Activated naive CD4-positive, alpha-beta T cell (primary cell): ENCODE measurements at places on chromosomes 1 and 21.

DNA sequence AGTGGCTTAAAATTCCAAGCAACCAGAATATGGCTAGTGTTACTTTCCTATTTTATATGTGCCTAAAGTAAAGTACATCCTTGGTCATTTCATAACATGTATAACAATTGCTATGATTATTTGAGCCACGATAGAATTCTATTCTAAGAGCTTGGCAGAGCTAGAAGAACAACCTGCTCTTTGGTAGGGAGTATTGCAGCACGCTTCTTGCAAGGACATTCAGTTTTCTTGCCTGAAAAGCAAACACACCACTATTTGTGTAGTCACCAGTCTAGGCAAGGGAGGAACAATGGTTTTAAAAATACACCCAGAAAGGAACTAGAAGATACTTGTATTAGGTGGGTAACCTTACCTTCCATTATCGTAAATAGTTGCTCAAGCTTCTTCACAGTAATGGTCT lies 51.5 kb downstream of the CNST start:
- no peak for DNase-seq

GRCh38 chr1:152519851-152520250 lies 5.6 kb downstream of the CRCT1 start:
- DNase-seq: no peak

GRCh38 chr1:241630005-241630404 lies 10.2 kb downstream of the CHML start:
- no peak for DNase-seq

- DNase-seq: no peak
Observed at GRCh38 chr1:211828584-211829342, 1.8 kb downstream of the LPGAT1 start.

- no peak for DNase-seq
Observed at GRCh38 chr1:160818207-160818937, 22.4 kb downstream of the LY9 start.

GRCh38 chr1:17168091-17168876 lies 36.6 kb upstream of the PADI1 start:
- no peak for DNase-seq

GRCh38 chr21:33028287-33028670 lies 2.5 kb downstream of the OLIG2 start:
- no peak for DNase-seq

DNA sequence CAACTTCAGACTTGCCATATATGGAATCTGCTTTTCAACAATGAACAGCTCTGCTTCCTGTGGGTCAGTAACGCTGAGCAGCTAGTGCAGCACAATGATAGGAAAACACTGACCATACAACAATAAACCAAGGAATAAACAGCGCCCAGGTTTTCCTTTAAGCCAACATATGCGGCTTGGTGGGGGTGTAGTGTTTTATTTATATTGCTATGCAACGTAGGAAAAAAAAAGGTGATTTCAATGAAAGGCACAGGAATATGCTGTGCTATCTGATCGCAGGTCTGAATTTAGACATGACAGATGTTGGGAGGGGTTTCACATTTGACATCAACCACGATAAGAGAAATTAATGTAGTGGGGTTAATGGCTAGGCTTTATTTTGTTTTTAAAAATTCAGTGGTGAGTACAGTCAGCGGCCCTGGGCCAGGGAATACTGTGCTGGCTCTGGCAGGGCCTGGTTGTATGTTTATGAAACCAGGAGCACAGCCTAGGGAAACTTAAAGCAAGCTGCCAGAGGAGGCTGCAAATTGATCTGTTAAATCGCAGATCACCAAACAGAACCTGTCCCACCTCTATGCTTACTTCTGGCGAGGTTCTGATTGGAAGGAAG lies 4.3 kb downstream of the TSPAN2 start:
- no peak for DNase-seq

DNA sequence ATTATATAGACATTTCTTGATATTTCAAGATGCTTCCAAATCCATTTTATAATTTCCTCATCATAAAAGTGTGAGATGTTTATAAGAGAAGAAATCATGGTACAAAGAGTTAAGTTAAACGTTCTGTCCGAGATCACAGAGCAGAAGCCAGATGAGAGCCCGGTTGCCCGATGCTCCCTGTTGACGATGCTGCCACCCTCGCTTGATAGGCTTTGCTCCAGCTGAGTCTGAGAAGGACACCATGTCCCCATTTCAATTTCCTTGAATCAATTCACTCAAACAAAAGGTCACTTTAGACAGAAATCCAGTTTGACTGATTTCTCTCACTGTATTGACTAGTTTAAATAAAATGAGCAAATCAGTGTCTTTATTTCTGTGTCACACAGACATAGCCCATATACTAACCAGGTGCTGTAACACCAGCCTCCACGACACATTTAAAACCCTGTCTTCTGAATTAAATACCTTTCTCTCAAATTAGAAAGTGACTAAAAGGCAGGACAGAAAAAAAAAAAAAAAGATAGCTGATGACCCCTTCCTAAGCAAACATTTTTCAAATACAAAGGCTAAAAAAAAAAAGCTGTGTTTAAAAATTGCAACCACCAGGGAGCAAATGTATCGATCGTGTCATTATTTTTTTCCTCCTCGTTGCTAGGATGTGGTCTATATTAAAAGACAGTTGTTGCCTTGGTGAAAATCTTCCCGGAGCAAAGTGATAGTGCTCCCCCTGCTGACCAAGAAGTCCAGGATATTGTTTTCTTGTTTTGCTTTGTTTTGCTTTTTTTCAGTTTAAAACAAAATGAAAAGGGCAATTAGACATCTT lies 35.2 kb downstream of the DNASE2B start:
- no peak for DNase-seq

- no peak for DNase-seq
Observed at GRCh38 chr1:45401524-45401923, 61.3 kb upstream of the MUTYH start.

GRCh38 chr1:152141971-152142584 lies 16.9 kb downstream of the RPTN start:
- DNase-seq: no peak

DNA sequence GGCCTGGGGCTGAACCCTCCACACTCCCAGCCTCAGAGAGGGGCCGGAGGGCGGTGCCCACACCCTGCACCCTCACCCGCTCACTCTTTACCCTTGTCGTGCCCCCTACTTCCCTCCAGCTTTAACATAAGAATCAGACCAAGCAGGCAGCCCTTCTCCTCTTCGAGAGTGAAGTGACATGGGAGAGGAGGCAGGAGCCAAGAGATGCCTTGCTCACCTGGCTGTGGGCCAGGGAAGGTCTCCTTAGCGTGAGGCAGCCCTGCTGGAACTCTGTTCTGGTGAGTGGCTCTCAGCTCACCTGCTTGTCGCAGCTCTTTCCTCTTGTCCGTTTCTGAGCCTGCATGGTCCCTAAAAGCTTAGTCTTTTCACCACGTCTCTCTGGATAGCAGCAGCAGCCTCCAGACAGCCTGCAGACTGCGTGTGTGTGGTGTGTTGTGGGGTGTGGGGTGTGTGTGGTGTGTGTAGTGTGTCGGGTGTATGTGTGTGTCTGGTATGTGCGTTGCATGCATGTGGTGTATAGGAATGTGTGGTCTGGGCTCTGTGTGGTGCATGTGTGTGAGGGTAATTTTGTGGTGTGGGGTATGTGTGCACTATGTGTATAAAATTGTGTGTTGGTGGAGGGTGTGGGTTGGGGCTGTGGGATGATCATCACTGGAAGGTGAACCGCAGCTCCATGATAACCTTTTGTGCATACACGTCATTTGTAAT lies 86.7 kb downstream of the CCDC185 start:
- no peak for DNase-seq

DNA sequence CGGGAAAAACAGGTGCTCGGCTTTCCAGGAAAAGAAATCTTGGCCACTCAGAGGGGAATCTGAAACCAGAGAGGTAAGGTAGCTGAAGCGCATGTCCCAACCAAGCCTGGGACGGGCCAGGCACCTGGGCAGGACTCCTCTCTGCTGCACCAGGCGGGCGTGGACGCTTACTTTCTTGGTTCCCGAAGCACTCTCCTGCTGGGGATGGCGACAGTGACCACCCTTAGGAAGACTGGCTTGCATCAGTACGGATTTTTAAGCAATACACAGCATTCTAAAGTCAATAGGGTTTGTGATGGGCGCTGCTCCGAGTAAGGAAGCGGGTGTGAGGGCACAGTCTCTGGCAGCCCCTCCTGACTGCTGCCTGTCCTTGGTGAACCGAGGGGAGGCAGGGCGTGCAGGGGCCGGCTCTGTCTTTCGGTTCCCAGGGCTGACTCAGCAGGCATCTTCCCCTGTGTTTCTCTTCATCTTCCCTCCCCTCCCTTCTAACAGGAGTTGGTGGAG lies 74.9 kb upstream of the ANGPTL1 start:
- DNase-seq: no peak

GRCh38 chr1:167357305-167357704 lies 136.6 kb downstream of the POU2F1 start:
- no peak for DNase-seq

GRCh38 chr1:115445090-115445489 lies 107.0 kb upstream of the NGF start:
- DNase-seq: no peak

- DNase-seq: no peak
Observed at GRCh38 chr1:85576642-85577418, 3.7 kb upstream of the CCN1 start.

GRCh38 chr1:227762231-227762911 lies 27.1 kb downstream of the SNAP47 start:
- DNase-seq: peak; percentile 72

DNA sequence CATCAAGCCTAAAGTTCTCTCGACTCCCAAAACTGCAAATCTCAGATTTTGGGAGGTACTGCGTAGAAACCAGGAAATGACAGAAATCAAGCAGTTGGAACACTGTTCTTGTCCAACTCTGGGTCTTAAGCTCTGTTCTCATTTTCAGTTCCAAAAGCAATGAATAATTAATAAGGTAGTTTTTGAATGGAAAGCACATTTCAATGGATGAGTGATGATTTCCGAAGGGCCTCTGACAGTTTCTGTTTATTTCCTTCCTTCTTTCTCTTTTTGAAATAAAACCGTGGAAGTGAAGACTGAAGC lies 20.9 kb upstream of the TARBP1 start:
- DNase-seq: no peak

DNA sequence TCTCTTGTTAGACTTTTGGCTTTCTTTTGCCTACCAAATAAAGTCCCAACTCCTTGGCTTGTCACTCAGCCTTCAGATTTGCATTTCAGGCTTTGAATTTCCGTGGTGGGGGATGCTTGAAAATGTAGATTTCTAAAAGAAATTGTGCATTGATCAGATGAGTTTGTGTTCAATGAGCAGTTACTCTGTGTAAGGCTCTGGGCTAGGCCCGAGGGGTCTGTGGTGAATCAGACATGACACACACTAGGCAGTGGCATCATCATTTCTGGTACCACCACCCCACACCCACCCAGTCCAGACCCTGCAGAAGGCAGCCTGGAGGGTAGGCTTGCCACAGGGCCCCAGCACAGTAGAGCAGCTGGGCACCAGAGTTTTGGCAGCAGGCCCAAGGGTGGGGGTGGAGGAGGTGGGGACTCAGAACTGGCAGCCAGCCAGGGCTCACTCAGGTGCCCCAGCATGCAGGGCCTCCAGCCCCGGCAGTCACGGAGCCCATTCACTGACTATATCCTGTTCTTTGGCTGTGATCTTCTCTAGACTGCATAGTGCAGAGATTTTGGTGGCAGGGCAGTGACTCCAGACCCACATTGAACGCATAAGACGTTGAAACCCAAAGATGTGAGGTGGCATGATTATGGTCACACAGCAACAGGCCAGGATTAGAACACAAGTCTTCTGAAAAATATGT lies 97.2 kb upstream of the ARTN start:
- DNase-seq: peak; percentile 26

DNA sequence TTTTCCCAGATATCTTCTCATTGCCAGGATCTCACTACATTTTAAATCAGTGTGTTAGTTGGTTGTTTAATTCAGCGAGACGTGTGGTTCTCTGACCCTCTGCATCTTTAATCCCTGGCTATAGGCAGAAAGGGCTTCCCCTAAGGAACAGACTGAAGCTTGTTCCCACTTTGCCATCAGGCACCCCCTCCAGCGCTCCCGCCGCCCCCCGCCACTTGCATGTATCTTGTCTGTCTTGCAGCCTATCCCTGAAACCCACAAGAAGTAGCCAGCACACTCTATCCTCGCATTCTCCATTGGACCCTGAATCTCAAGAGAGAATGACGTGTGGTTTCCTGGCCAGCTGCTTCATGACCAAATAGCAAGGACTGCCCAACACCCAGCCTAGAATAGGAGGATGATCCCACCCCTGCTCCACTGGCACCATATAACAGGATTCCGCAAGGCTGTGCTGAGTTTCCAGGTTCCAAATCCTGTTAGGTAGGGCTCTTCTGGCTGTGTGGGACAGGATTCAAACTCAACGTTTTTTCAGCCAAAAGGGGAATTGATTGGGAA lies 7.8 kb downstream of the CLDN19 start:
- no peak for DNase-seq

GRCh38 chr1:206654828-206655227 lies 19.5 kb downstream of the DYRK3 start:
- no peak for DNase-seq

DNA sequence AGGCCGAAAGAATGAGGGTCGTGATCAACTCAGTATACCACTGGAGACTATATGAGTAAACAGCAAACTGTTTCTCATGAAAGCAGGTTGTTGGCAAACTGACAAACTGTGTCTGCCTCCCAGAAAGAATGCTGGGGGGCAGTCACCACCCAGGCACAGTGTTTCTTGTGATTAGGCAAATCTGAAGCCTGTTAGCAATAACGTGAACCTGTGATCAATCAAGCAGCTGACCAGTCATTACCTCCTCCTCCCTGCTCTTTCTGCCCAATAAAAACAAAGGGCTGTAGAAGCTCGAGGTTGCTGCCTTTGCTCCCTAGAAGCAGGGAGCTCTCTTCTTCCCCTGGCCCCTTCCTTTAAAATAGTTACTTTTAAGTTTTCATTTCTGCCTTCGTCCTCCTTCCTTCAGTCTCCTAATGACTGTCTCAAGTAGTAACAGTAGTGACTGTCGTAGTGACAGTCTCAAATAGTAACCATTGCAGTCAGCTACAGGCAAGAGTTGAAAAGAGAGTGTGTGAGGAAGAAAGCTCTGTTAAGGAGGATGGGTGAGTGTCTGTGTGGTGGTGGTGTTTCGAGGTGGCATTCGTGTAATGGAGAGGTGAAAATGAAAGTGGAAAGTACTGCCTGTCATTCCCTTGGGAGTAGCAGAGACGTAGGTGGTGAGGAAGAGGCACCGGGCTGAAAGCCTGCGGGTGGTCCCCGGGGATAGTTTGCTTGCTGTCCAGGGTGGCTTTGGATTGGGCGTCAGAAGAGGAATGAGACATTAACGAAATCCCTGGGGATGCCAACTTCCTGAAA lies 14.5 kb downstream of the HHAT start:
- DNase-seq: no peak
